ENCODE measurements at places on chromosomes 6 and 20. TPM values are rescaled to one million over a fixed set of nuclear protein-coding genes. Genes with fewer than 3 reads are reported as not detected.

GRM1 gene
- not detected for total RNA-seq

DNA sequence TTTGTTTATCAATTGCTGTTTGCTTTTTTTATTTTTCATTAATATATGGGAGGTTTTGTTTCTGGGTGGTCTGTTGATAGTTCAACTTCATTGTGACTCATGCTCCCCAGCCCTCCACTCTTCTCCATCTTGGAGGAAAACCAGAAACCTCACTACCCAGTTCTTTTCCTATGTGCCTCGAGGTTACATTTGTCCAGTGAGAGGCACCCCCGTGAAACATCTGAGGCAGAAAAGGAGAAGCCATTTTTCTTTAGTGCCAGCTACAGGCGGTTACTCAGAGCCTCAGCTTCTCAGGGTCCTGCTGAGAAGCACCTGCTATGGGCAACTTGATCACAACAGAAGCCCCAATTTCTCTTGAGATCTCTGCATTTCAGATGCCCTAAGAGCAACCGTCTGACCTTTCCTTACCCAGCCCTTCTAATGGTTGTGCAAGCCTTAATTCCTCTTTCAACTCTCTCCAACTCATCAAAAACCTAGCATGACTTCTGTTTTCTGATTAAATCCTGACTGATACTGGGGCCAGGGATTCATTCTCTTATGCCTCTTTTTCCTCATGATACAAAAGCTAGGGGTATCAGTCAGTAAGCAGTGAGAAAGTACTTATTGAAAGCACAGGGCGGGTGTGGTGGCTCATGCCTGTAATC is 144.6 kb downstream of the ELOVL4 start:
- no peak for DNase-seq
- H3K27ac ChIP-seq, result no peak overlapping the region
- peaks cover 2% of the 10 kb centered on the region for H3K27me3 ChIP-seq
- H3K4me3 ChIP-seq, result no peak overlapping the region

DNA sequence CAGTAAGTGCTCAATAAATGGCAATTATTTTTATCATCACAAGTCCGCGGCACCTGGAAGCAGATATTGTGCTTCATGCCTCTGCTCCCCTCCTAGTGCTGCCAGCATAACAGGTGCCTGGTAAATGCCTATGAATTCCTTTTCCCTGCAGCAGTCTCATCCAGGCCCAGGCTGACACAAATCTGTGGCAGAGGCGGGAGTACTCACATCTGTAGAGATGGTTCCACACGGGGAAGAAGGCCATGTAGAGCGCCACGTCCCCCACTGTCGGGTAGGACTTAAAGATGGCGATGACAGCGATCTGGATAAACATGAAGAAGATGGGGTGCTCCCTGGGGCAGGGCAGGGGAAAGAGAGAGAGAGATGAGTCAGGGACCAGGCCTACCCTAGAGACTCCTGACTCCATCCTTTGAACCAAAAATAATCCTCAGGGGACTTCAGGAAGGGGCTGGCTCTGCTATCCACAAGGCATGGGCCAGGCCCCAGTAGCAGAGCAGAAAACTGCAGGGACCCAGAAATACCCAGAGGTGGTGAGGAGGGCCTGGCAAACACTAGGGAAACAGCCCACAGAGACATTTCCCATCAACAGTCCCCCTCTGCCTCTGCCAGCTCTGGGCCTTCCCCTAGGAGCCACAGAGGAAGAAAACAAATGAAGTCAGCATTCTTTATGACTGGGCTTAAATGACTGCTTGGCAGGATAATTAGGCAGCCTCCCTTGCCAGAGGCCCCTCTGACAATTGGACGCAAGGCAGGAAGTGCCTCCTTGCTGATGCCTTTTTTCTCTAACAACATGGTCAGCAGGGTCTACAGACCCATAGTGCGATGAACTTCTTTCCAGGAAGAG is 23.0 kb downstream of the MAP1LC3A start:
- H3K27me3 ChIP-seq, result no peaks in the 10 kb centered on the region
- peak; percentile 72 for DNase-seq
- peaks cover 35% of the 10 kb centered on the region for H3K4me1 ChIP-seq
- H3K4me3 ChIP-seq, result peak overlapping the region; percentile 33

- DNase-seq, result peak; percentile 72
- H3K27ac ChIP-seq, result no peak overlapping the region
- peaks cover 18% of the 10 kb centered on the region for H3K36me3 ChIP-seq
- H3K4me1 ChIP-seq, result peaks cover 40% of the 10 kb centered on the region
- H3K4me3 ChIP-seq, result no peak overlapping the region
These were observed 70.5 kb downstream of the FAM217A start for GRCh38 chr6:4008324-4009047.

- H3K4me1 ChIP-seq, result no peaks in the 10 kb centered on the region
- H3K4me3 ChIP-seq, result no peak overlapping the region
- no peak overlapping the region for H3K27ac ChIP-seq
- no peak for DNase-seq
These were observed 45.3 kb downstream of the DLL1 start for GRCh38 chr6:170245475-170245992.

DNA sequence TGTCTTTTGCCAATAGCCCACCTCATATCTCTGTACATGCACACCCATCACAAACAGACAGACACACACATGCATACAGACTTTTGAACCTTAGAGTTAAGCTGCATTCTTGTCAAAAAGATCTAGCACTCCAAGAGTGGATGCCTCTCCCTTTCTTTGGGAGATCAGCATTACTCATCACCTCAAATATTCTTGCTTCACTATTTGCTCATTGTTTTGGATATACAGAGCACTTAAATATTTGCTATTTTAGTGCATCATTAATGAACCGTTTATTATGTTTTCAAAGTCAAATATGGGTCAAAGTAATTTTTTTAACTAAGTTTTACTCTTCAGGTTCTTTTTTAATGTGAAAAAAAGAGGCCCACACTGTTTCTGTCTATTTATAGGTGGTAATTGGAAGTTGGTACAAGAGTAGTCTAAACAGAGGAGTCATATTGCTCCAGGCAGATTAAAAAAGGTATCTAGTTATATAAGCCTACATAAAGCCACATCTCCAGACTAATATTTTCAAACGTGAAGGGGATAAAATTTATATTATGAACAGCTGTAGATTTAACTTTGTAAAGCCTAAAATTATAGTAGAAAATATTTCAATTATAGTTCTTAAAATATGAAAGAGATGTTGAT is 102.6 kb downstream of the FLRT3 start:
- H3K27ac ChIP-seq, result no peak overlapping the region
- no peak for DNase-seq
- no peak overlapping the region for H3K4me3 ChIP-seq
- no peaks in the 10 kb centered on the region for H3K36me3 ChIP-seq
- no peaks in the 10 kb centered on the region for H3K4me1 ChIP-seq
- H3K27me3 ChIP-seq, result no peaks in the 10 kb centered on the region

PRR18 gene
- total RNA-seq, result not detected

GRCh38 chr6:296151-297122 is 4.2 kb downstream of the DUSP22 start:
- no peak for DNase-seq
- H3K27ac ChIP-seq, result no peak overlapping the region
- no peaks in the 10 kb centered on the region for H3K36me3 ChIP-seq
- no peaks in the 10 kb centered on the region for H3K27me3 ChIP-seq
- H3K4me3 ChIP-seq, result peak overlapping the region; percentile 27
- peaks cover 35% of the 10 kb centered on the region for H3K4me1 ChIP-seq

EBF4 gene
- total RNA-seq, result 7.6 TPM

DNA sequence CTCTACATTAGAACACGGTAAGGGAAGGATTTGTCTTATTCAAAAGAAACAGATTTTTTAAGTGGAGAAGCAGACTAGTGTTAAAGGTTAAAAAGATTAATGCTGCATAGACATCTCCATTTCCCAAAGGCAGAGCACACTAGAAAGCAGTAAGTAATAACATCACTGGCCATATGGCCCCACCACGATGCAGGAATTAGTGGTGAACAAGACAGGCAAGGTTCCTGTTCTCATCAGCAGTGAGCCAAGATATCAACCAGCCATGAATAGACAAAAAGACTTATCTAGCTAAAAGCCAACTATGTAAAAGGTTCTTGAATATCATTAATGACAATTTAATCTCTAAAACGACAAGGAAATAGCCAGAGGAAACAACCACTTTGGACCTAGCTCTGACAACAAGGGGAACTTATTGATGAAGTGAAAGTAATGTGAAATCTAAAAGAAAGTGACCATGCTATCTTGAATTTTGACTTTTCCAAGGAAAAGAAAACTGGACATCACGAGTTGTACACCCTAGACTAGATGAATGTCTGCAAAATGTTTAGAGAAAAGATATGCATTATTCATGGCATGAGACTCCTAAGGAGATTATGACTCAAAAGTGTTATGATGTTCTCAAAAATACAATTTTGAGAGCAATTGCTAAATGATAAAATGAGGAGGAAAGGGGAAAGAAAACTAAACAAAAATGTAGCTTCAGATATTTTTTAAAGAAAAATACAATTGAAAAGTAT is 157.9 kb upstream of the STXBP5 start:
- no peaks in the 10 kb centered on the region for H3K36me3 ChIP-seq
- no peaks in the 10 kb centered on the region for H3K4me1 ChIP-seq
- H3K4me3 ChIP-seq, result no peak overlapping the region
- peaks cover 1% of the 10 kb centered on the region for H3K27me3 ChIP-seq
- no peak for DNase-seq
- no peak overlapping the region for H3K27ac ChIP-seq

Data from activated CD4-positive, alpha-beta T cell treated with anti-CD3 and anti-CD28 coated beads, Interleukin-2, amount 10 ng/mL, durations not matched to agents 24 days and 14 days (primary cell).